ENCODE measurements at places on chromosomes 4 and X. TPM values are rescaled to one million over a fixed set of nuclear protein-coding genes. Genes with fewer than 3 reads are reported as not detected.

DNA sequence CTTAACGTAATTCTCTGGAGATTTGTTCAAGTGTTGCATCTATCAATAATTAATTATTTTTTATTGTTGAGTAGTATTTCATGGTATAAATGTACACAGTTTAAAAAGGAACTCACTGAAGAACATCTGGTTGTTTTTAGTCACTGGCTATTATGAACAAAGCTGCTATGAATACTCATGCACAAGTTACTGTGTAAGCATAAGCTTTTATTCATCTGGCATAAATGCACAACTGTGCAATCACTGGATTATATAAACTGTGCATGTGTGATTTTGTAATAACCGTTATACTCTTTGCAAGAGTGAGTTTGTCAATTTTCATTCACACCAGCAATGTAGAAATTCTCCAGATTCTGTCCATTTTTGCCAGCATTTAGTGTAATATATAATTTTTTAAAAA lies 43.8 kb upstream of the UBQLN2 start:
- ATAC-seq: no peak

DNA sequence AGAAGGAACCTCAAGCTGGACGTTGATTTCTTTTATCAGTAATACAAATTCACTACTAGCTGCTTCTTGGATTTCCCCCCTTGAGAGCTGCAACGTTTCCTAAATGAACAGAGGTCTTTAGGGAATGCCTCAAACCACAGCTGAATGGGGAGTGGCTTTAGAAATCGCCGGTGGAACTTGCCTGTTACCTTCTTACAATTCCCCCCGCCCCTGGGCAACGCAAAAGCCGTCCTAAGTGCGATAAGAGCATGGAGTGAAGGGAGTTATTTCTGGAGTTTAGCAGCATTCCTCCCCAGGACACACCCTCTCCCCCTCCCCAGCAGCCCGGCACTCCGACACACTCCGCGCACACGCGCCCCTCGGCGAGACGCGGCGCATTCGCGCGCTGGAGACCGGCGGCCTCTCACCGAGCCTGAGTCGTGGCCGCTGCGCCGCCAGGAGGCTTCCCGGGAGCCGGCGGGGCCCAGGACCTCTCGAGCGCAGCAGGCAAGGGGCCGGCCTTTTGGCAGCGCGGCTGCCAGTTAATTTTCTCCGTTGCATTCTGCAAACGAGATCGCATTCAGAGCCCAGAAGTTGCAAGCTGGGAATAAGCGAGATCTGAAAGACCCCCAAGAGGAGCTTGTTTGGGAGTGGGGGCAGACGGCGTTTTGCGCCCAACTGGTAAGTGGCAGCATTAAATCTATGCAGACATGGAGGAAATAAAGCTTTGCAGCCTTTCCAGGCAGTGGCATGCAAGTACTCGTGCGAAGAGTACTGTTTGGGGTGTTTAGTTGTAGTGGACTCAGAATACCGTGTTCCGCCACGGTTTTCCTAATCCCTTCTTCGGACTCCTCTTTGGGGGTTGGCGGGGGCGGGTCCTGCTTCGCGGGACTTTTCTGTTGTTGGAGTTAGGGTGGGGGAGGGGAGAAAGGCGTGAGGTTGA lies 134.7 kb downstream of the PALLD start:
- peak; percentile 73 for ATAC-seq

Gene TRIM60
- not detected for total RNA-seq

GRCh38 chrX:17456526-17456925 lies 81.5 kb downstream of the NHS start:
- no peak for ATAC-seq

GRCh38 chrX:102957751-102958150 lies 20.7 kb downstream of the RAB40AL start:
- ATAC-seq: no peak

- peak; percentile 64 for ATAC-seq
Observed at GRCh38 chrX:18994713-18995112, 10.8 kb upstream of the PHKA2 start.

All from esophagus mucosa (tissue), 1 donor.